ENCODE measurements at places on chromosomes 13 and 19. TPM values are rescaled to one million over a fixed set of nuclear protein-coding genes. Genes with fewer than 3 reads are reported as not detected.

FFAR2 gene
- not detected for total RNA-seq

GNG8 gene
- total RNA-seq = not detected

DIAPH3 gene
- 19.9 TPM for total RNA-seq

MBD3L3 gene
- total RNA-seq = not detected

ZFP14 gene
- total RNA-seq = 2.0 TPM

KCNJ14 gene
- total RNA-seq = 0.76 TPM

KRTDAP gene
- not detected for total RNA-seq

MAST1 gene
- 0.33 TPM for total RNA-seq

PROSER3 gene
- total RNA-seq = 7.2 TPM

TLE6 gene
- 1.6 TPM for total RNA-seq

IGFL2 gene
- not detected for total RNA-seq

TINCR gene
- total RNA-seq = not detected

AXL gene
- 319 TPM for total RNA-seq

CDX2 gene
- not detected for total RNA-seq
